ENCODE measurements at places on chromosomes 3 and 15.
A peak's percentile ranks its signal among the peaks of the same experiment; 100 is the strongest.

DNA sequence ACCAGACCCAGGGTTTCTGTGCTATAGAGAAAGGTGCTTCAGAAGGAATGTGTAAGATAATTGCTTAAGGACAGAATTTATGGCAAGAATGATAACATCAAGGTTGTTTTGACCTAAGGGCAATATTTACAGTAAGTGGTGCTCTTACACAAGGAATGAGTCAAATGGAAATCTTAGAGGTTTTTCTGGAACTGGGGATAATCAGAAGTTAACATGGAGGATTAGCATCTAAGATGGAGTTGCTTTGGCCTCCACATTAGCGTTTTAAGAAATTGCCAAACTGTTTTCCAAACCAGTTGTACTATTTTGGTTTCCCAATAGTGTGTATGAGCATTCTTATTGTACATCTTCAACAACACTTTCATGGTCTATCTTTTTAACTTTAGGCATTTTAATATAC is 3.1 kb downstream of the WDR93 start:
- DNase-seq: no peak

DNA sequence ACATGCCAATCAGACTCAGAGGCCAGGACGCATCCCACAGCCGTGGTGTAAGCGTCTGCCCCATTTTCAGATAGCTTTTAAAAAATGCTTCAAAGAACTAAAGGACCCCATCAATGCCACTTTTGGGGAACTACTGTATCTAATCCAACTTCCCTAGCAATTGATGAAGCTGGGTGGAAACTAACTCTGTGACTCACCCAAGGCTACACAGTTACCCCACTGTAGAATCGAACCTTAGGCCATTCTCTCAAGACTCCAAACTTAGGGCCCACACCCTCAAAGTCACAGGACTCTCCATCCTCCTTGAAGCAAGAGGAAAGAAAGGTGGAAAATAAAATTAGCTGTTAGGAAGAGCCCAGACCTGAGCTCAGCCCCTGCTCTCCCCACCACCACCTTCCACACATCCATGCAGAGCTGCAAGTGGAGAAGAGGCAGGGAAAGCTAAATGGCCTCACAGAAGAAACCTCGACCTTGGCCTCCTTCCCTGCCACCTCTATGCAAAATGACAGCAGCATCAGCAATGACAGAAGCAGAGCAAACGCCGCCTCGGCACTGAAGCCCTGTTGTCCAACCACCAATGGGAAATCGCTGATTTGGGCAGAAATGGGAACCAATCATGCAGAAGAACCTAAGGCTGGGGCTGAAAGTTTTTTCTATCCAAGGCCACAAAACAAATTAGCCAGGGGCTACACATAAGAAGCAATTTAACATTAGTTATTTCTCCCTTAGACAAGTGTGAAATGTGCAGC is 22.2 kb downstream of the ANP32A start:
- DNase-seq: no peak

DNA sequence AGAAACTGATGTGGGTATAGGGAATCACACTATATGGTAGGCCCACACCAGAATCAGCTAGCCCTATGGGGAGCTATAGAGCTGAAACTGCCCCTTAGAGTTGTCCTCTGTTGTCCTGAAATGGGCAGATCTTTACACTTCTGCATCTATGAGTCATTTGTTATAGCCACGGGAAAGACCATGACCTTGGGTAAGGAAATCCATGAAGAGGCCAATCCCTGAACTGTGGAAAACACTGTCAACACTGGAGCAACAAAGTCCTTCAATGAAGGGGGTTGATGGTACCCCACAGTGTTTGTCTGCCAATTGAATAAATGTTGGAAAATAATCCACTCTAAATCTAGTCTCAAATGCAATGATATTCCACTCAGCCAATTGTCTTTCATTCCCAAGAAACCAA is 5.2 kb upstream of the CD200R1 start:
- DNase-seq: no peak

- no peak for DNase-seq
Measured at GRCh38 chr3:67804578-67804977, 150.2 kb upstream of the SUCLG2 start.

DNA sequence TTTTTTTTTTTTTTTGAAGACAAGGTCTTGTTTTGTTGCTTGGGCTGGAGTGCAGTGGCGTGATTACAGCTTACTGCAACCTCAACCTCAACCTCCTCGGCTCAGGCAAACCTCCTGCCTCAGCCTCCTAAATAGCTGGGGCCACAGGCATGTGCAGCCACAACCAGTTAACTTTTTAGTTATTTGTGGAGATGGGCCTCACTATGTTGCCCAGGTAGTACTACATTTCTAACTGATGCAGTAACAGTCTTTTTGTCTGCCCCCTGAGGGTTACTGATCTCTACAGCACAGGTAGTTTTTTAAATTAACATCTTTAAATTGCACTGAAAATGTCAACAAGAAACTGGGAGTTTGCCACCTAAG is 3.4 kb upstream of the LMLN start:
- no peak for DNase-seq

- no peak for DNase-seq
Measured at GRCh38 chr15:85133709-85134108, 152.1 kb downstream of the PDE8A start.

DNA sequence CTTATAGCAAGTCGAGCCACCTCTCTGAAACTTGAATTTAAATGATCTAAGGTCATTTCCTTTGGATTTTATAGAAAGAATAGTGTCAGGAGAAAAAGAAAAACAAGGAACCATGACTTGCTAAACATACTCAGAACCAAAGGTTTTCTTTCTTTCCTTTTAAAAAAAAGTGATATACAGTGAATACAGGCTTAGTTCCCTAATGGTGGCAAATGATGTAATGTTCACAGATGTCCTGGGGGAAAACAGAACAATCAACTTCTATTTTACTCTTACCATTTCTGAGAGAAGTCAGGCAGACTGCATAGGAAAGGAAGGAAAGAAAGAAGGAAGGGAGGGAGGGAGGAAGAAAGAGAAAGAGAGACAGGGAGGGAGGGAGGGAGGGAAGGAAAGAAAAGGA is 56.5 kb downstream of the ST6GAL1 start:
- DNase-seq: no peak

DNA sequence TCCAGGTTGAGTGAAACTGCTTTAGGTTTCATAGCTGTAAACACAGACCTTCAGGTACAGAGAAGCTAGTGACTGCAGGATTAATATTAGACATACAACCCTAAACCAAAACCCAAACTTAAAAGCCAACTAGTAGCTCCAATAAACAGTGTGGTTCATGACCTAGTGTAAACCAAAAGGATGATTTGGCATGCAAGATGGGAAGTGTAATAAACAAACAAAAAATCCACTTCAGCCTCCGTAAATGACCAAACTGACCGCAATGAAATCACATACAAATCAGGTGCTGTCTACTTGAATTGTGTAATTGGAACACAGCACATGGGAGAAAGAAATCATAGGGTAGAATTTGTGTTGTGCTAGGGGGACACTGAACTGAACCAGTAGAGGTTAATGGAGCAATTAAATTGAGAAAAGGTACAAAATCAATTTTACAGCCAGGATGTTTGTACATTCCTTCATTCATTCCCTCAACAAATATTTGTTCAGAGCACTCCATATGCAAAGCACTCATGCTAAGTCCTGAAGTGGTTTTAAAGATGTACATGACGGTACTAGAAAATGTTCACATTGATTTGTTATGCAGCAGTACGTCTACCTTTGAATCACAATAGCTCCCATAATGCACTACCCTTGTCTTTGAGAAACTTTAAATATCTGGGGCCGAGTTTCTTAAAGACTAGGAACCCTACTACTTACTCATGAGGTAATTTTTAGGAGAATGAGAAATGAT is 21.4 kb upstream of the CHST2 start:
- no peak for DNase-seq

- no peak for DNase-seq
Measured at GRCh38 chr15:57479005-57479404, 102.7 kb downstream of the CGNL1 start.

- no peak for DNase-seq
Measured at GRCh38 chr3:113697500-113698090, 1.2 kb upstream of the USF3 start.

GRCh38 chr3:16869261-16870005 is 15.3 kb upstream of the PLCL2 start:
- DNase-seq: no peak

- DNase-seq: no peak
Measured at GRCh38 chr3:20130106-20130505, 55.9 kb downstream of the SGO1 start.

GRCh38 chr15:75985971-75986370 is 26.3 kb downstream of the NRG4 start:
- DNase-seq: no peak

DNA sequence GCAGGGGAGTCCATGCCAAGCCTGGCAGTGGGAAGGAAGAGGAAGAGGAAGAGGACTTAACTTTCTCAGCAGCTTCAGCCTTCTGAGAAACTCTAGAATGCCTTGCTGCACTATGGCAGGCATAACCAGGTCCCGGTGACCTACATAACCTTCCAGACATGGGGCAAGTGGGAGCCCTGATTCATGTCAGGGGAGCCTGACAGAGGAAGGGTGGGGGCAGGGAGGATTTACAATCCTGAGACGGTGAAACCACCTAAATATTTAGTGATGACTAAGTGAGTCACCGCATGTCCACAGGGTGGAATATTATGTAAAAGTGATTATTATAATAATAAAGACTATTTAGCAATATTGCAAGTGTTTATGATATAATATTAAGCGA is 46.7 kb downstream of the AMOTL2 start:
- no peak for DNase-seq

DNA sequence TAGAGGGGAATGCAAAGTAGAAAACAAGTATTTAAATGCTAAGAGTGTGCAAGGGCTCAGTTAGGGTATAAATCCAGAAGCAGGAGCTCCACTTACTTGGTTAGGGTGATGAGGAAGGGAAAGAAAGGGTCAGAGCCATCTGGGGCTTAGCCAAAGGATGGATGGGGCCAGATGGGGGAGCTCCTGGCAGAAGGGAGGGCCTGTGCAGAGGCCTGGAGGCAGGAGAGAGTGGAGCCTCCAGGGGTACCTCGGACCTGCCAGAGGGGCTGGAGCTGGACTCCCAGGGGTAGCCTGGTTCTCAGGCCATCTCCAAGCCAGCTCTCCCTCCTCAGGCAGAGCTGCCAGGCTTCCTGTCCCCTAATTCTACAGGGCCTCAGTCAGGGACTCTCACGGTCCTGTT is 506.3 kb downstream of the SHQ1 start:
- DNase-seq: no peak

DNA sequence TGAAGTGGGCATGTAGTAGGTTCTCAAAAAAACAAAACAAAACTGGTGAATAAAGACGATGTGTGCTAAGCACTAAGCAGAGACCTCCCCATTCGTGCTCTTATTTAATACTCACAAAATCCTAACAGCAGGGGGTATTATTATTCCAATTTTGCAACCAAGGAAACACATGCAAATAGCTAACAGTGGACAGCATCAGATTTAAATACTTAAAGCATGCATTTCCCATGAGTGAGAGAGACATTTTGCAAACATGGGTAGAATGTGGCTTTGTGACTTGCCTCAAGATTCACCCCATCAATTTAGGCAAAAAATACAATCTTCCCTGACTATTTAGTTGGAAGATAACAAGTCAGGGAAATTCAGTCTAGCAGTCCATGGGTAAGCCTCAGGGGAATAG is 946.2 kb upstream of the CFAP20DC start:
- DNase-seq: peak; percentile 10

- DNase-seq: no peak
Measured at GRCh38 chr3:182063742-182064141, 352.0 kb downstream of the SOX2 start.

DNA sequence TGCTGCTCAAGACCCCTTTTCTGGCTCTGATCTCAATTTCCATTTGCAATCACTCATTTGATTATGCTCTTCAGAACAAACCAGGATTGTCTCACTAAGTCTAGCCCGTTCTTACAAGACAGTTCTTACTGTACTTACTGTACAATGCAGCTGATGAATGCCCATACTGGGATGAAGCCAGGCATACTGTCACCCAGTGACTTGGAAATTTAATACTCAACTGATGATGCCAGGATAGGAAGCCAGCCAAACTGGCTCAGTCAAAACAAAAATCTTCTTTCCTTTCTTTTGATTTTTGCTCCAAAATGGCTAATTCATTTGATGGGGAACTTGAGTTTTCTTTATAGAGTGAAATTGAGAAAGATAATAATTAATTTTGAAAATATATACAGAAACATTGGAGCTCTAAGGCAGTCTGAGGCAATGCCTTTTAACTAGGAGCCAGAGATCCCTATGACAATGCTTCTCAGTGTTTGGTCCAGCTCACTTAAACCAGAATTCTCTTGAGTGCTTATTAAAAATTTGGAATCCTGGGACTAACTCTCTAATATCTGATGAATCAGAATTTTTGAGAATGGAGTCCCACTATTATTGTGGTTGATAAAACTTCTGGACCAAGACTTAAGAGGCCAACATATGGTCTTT is 265.6 kb upstream of the THBS1 start:
- DNase-seq: no peak

DNA sequence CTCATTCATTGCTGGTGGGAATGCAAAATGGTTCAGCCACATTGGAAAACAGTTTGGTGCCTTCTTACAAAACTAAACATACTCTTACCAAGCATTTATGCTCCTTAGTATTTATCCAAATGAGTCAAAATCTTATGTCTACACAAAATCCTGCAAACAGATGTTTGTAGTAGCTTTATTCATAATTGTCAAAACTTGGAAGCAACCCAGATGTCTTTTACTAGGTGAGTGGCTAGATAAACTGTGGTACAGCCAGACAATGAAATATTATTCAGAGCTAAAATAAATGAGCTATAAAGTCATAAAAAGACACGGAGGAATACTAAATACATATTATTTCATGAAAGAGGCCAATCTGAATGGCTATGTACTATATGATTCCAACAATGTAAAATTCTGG is 709.5 kb downstream of the NSUN3 start:
- no peak for DNase-seq

- no peak for DNase-seq
Measured at GRCh38 chr15:68488290-68488689, 56.3 kb upstream of the ITGA11 start.

GRCh38 chr15:57773051-57773450 is 66.5 kb downstream of the POLR2M start:
- no peak for DNase-seq

DNA sequence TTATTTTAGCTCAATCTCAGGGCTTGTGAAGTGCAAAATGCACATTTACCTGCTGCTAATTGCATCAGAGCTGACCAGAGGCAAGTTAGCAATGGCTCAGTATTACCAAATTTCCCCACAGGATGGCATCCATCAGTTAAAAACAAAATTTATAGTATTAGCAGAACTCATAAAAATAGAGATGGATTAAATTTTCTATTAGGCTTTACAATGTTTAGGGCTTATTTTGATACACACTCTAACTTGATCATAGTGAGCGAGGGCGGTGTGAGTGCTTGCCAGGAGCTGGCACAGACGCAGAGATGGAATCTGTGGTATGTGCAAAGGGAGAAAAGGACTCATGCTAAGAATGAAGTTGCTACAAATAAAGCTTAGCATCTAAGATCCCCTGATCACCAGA is 241.0 kb downstream of the NSUN3 start:
- no peak for DNase-seq

- no peak for DNase-seq
Measured at GRCh38 chr3:148428862-148429605, 268.7 kb upstream of the AGTR1 start.
